ENCODE measurements at places on chromosomes 16 and 17.

GRCh38 chr16:71216714-71217113 lies 13.8 kb downstream of the HYDIN start:
- DNase-seq = no peak

- no peak for DNase-seq
Observed at GRCh38 chr17:6491071-6491700, 46.9 kb downstream of the PIMREG start.

GRCh38 chr17:12209632-12210191 lies 189.0 kb downstream of the MAP2K4 start:
- no peak for DNase-seq

GRCh38 chr17:81043725-81044427 lies 8.9 kb downstream of the BAIAP2 start:
- no peak for DNase-seq

DNA sequence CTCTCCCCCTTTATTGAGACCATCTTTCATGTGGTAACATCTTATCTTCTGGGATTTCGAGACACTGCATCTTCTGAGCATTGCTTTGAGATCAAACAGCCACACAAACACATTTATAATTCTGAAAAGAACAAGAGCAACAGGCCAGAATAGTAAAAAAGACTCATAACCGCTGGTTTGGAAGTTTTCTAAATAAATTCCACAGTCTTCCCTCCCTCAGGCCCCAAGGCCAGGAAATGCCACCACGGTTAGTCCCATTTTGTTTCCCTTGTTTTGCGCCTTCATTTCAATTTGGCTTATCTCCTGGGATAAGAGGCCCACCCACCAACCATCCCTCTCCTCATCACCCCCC lies 25.3 kb downstream of the LITAF start:
- no peak for DNase-seq

DNA sequence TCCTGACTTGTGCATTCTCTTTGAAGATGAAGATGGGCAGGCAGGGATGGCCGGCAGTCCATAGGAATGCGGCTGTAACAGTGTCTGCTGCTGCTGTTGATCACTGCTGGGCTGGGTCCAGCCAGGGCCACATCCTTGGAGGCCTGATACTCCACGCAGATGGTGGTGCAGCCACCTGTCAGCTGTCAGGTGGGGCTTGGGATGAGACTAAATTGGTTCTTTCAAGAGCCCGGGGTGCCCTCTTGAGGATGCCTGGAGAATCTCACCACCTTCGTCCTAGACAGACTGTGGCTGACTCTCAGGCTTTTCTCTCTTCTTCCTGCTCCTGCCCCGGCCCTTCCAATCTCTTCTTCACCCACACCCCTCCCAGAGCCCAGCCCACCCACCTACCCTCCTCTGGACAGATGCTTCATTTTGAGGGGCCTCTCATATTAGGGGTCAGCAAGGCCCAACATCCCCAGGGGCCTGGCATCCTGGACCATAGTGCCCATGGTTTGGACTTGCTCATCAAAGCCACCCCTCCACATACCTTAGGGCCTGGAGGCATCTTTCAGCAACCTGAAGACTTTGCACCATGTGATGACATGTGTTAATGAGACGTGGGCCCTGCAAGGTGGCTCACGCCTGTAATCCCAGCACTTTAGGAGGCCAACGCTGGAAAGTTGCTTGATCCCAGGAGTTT lies 19.1 kb downstream of the OSBPL7 start:
- DNase-seq = peak; percentile 63

DNA sequence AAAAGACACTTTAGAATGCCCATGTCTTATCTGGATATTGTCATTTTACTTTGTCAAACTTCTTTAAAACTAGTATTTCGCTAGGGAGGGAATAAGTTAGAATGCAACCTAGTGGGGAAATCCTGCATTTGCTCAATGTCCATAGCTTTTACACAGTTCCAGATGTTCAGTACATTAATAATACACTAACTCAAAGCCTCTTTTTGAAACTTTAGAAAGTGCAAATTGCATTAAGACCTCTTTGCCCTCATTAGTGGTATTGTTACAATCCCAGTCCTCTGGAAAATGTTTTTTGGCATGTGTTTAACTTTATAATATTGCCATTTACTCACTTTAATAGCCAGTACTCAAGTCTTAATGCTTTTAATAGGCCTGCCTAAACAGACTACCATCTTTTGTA lies 106.8 kb downstream of the BRIP1 start:
- DNase-seq = no peak

DNA sequence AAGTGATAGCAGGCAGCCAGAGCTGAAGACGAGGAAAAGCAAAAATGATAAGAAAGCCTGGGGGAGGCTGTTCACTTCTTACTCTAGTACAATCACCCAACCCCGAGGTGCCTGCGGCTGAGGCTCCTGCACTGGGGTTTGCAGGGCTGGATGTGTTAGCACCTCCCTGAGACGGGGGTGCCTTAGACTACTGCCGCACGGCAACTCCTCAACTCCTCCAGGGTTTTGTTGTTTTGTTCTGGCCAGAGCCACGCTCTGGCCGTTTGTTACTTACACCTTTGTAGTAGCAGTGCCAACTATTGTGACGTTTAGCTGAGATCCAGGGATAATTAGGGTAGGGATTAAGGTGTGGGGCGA lies 51.5 kb downstream of the LDHD start:
- peak; percentile 32 for DNase-seq

DNA sequence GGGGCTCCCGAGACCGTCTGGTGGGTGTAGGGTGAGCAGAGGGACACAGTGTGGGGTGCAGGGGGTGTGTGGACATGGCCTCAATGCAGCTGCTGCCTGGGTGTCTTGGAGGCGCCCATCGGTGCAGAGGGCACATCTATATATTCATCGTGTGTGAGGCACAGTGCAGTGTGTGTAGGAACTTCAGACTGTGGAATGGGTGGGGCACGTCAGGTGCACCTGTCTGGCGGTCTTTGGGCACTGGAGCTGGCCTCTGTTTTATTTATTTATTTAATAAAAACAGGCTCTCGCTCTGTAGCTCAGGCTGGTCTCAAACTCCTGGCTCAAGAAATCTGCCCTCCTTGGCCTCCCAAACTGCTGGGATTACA lies 16.8 kb downstream of the LASP1 start:
- DNase-seq = no peak

DNA sequence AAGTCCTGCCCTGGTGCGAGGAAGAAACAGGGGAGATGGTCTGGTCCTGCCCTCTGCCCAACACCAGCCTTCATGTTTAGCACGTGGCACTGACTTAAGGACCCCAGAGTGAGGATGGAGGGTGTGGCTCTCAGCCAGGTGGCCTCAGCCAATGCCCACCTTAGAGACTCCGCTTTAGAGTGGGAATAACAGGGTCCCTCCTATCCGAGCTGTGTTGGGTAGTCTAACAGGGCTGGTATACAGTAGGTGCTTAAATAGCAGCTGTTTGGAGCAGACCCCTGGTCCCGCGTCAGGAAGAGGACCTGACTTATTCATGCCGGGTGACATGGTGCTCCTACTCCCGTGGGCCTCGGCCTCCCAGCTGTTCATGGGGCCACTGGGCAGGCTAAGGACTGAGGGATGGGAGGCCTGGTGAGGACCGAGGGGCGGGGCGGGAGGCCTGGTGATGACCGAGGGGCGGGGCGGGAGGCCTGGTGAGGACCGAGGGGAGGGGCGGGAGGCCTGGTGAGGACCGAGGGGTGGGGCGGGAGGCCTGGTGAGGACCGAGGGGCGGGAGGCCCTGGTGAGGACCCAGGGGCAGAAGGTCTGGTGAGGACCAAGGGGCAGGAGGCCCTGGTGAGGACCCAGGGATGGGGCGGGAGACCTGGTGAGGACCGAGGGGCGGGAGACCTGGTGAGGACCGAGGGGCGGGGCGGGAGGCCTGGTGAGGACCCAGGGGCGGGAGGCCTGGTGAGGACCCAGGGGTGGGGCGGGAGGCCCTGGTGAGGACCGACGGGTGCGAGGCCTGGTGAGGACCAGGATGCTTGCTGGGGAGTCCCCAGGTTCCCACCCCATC lies 7.6 kb downstream of the ZFPM1 start:
- no peak for DNase-seq

DNA sequence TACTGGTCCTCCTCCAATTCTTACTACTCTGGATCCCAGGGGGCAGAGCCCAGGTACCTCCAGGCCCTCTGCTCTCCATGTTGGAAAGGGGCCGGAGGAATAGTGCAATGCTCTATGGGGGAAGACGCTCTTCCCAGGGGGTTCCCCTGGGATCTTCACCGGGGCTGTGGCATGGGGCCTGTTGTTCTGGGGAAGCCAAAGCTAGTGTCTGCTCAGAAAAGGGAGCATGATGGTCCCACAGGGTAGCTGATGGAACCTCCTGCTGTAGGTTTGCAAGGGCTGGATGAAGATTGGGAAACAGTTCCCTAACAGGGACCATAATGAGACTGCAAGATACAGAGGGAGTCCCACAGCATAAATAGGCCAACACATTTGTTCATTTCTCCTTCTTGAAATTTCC lies 114.7 kb downstream of the IRX5 start:
- DNase-seq = no peak

- DNase-seq = no peak
Observed at GRCh38 chr17:82034371-82035011, 3.0 kb downstream of the DCXR start.

GRCh38 chr16:23353440-23353839 lies 51.3 kb downstream of the SCNN1B start:
- no peak for DNase-seq

DNA sequence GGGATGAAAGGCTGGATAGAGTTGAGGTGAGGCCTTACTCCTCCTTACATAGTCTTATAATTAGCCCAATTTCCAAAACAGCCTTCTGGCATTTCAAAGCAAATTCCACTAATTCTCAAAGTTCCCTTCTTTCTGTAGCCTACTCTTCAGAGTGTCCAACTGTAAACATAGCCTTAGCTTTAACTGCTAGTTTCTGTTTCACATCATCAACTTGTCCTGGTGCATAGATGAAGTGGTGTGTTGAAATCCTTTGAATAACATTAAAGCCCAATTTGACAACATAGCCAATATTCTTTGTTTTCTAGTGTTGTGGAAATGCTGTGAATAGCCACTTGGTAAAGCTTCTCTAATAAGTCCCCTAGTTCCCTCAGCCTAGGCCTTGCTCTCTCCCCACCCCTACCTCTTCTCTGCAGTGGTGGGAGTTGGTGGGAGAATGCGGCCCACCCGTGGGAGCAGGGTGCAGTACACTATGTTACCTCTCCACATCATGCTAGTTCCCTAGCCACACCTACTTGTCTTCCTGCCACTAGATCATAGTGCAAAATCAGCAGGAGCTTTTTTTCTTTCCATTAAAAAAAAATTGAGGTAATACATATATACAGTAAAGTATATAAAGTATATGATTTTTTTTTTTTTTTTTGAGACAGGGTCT lies 127.0 kb upstream of the HAS3 start:
- no peak for DNase-seq

GRCh38 chr17:18280766-18281371 lies 20.4 kb downstream of the MIEF2 start:
- DNase-seq = no peak

DNA sequence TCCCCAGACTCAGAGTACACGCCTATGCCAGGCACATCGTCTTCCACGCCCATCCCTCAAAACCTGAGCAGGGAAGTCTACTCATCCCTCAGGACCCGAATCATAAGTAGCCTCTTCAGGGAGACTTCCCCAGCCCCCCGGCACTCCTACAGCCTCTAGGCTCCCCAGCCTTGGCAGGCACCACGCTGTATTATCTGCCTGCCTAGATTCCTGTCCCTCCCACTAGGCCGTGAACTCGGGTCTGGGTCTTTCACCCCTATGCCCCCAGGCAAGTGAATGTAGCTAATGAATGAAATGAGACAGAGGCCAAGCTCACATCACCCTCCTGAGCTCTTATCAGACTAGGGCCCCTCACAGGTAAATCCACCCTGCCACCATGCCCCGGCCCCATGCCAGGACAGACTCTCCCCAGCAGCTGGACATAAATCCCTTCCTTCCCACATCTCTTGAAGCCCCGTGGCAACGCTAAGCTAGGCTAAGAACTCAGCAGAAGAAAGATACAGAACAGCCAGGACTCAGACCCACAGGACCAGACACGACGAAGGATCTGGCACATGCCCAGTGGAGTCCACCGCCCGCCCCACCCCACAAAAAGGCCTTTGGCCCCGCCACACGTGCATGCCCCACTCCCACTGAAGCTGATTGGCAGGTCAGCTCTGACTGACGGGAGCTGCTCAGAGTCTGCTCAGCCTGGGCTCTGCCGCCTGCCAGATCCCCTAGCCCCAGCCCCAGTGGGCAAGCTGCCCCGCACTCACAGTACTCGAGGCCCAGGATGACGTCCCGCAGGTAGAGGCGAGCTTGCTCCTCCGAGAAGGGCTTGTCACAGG lies 13.0 kb downstream of the CAMKK1 start:
- DNase-seq = no peak

- no peak for DNase-seq
Observed at GRCh38 chr17:81086789-81087551, 52.0 kb downstream of the BAIAP2 start.

DNA sequence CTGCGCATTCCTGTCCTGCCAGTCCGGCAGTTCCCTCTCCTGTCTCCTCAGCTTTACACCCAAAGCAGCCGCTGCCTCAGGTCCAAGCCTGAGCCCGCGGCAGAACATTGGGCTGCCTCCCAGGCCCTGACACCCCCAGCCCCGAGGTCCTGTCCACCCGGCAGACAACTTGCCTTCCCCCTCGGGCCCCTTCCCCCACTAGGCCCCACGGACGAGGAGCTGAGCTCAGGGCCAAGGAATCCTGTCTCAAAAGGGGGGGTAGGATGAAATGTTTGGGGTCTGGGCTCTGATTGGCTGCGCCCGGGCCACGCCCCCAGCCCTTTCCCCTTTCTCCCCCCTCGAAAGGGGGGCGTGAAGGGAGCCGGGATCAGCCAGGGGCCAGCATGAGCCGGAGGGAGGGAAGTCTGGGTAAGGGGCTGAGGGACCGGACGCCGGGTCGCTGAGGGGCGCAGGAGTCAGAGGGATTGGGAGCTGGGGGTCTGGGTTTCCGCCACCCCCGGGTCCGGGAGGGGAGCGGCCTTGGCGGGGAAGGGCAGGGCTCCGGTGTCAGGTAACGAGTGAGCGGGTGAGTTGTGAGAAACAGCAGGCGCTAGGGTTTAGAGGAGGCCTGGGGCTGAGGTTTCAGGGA lies at the start of gene CTF1:
Gene CTF1, plus strand, starts transcription at position 354 of the 628 bp plus-strand sequence. Its CDS starts 30 bp downstream, at position 384.
- DNase-seq = no peak

GRCh38 chr16:11603331-11603750 lies 16.6 kb upstream of the LITAF start:
- no peak for DNase-seq

DNA sequence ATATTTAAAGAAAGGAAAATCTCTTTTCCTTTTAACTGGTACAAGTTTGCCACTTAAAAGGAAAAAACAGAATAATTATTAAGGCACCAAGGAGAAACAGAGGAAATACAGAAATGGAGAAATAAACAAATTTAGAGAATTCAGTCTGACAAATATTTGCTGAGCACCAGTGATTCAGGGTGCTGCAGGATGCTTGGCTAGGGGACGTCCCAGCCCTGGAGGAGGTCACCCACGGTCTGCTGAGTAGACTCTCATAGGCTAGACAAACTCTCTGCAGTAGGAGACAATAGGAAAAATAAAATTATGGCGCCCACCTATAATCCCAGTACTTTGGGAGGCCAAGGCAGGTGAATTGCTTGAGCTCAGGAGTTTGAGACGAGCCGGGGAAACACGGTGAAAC lies 15.9 kb downstream of the C1QTNF1 start:
- no peak for DNase-seq

DNA sequence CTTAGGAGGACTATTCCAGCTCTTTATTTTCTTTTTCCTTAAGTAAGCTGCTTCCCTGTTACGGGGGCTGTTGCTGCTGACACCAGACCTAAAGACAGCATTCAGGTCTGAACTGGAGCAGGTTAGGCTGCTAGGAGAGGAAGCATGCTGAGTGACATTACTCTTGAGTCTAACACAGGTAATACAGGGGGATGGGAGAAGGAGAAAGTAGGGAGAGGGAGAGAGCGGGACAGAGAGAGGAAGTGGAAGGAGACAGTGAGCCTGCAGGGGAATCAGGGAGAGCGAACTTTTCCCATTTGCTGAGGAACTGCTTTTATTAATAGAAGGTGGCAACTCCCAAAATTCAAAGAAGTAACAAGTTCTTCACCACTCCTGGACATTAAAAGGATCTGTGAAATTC lies 130.9 kb downstream of the PARN start:
- no peak for DNase-seq

Data from CD4-positive, alpha-beta T cell treated with Interleukin-4 for 4 hours (primary cell).